Fibroblast of skin of scalp (primary cell): ENCODE measurements at places on chromosomes 7 and 10.

DNA sequence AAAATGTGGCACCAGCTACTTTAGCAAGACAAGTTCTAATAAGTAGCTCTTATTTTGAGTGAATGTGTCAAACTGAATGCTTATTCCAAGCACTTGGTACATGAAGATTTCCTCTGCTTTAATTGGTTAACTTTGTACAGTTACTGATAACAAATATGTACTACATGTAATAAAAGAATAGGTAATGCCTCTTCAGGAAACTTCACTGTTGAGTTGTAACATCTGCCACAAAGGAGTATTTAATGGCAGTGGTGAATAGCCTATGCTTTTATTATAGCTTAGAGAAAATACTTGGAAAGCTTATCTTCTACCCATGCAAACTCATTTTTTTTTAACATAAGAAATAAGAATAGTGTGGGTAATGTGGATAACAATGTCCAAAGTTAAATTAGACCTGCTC lies 82.6 kb downstream of the CYP51A1 start:
- no peak for DNase-seq

DNA sequence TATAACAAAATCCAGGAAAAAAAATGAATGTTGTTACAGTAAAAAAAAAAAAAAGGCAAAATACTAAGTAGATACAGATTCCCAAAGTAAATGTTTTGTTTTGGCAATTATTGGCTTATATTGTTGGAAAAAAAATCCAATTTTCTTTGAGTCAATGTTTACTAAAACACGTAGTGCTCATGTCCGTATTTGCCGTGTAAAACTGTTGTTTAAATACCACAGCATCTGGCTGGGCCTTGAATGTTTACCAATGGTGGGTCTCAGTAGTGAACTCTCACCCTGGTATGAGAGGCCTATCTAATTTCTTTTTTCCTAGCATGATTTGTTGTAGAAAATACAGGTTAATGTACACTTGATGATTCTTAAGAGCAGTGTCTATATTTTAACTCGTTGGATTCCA lies 41.4 kb upstream of the SLC26A5 start:
- DNase-seq = no peak

DNA sequence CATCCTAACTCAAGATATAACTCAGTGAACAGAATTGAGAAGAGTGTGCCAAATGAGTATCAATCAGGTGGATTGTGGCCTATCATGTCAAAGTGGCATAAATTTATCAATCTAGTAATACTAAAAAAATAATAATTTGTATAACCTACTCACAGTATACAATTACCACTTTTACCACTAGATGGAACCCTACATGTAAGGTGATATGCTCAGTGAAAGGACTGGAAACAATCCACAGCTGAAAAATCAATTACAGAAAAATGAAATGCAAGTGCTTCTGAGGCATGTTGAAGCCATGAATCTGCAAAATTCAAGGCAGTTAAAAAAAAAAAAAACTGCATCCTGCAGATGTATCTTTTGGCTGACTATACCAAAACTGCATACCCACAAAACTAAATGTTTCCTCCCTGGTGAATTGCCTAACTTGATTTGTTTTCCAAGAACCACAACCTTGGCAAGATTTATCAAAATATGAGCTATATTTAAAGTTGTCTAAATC lies 13.9 kb downstream of the ARHGAP19 start:
- DNase-seq = peak; percentile 89

DNA sequence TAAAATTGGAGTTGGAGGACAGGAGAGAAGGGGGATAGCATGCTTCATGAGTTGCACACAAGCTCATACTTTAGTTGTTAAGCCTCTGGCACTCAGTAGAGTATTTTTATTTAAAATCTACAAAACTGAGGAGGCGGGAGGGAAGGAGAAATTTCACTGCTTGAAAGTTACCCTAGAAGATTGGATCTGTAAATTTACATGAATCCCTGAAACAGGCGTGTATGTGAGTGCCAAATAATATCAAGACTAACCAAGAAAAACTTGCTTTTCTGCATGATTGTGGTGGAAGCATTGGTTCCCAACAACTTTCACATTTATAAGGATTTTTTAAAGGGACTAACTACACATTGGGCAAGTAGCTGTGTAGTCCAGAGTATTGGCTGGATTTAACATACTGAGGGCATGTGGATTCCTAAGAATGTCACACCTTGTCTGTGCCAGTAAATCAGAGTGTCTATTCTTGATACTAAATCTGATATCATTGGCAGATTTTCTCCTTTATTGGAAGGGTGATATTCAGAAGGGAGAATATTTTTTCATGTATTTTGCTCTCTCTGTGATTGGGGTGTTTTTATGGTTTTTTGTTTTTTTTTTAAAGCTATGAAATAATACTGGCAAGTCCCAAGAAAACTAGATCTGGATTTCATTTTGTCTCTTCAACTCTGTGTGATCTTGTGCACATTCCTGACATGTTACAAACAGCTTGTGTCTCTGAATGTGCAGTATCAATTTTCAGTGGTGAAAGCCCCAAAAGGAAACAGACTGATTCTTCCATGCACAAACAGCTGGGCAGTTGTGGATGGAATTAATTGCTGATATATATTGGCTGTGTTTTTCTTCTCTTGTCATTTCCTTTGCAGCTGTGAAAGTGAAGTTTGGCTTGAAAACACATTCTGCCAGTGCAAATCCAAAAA lies 67.2 kb downstream of the ADD3 start:
- peak; percentile 94 for DNase-seq

DNA sequence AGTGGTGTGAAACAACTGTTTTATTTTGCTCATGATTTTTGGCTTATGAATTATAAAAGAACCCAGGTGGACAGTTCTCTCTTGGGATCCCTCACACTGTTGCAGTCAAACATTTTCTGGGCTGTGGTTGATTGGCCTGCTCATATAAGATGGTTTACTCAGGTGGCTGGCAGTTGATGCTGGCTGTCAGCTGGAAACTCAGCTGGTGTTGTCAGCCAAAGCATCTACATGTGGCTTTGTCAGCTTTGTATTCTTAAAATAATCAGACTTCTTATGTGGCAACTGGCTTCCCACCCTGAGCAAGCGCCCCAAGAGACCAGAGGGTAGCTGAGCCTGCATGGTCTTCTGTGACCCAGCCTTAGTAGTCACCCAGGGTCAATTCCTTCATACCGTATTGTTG lies 534.7 kb downstream of the NRG3 start:
- no peak for DNase-seq

- DNase-seq = no peak
Measured at GRCh38 chr10:34024282-34024681, 689.8 kb upstream of the NRP1 start.

GRCh38 chr7:102079140-102080018 lies 207.3 kb upstream of the SH2B2 start:
- no peak for DNase-seq

GRCh38 chr10:35726846-35727245 lies 84.8 kb upstream of the FZD8 start:
- DNase-seq = no peak

DNA sequence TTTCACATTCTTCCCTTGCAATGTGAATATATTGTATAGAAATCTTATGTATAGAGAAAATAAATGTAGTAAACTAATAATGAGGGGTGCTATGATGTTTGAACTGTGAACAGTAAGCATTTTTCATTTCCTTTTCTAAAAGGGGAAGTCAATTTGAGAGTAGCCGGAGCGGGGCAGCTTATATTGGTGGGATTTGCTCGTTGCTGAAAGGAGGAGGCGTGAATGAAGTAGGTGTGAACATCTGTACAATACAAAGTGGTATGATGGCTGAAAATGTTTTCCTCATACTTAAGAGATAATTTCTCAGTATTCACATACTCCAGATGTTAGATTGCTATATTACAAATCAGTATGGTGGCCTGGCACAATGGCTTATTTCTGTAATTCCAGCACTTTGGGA lies 87.1 kb downstream of the SRI start:
- no peak for DNase-seq

- DNase-seq = no peak
Measured at GRCh38 chr10:16570731-16571130, 49.1 kb upstream of the C1QL3 start.

DNA sequence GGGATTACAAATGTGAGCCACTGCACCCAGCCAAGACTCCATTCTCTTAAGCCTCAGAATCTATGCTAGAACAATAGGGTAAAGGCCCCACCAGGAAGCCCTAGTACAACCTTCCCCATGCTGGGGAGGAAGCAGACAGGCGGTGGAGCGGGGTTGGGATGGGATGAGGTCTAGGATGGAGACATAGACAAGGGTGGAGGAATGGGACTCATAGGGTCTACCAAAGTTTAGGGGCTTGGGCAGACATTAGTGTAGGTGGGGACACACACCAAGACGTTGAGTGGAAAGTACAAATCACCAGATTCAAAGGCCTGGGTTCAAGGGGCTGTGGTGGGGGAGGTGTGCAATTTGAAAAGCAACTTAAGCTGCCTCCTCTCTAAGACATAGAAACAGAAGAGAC lies 19.3 kb downstream of the PRSS2 start:
- no peak for DNase-seq

DNA sequence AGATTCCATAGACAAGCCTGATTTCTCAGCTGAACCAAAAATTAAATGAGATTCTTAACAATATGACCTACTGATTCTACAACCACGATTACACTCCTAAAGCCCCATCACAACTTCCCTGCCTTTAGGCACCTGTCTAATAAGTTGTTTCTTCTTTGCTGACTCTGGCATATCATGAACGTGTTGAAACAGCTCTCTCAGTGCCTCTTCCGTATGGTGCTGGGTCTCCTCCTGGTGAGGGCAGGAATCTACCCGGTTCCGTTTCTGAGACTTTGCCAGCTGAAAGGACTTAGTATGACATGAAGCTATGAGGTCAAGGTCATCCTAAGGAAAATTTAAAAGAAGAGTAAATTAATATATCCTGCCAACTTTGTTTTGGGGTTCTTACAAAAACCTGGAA lies 48.6 kb downstream of the ARHGAP19 start:
- no peak for DNase-seq

DNA sequence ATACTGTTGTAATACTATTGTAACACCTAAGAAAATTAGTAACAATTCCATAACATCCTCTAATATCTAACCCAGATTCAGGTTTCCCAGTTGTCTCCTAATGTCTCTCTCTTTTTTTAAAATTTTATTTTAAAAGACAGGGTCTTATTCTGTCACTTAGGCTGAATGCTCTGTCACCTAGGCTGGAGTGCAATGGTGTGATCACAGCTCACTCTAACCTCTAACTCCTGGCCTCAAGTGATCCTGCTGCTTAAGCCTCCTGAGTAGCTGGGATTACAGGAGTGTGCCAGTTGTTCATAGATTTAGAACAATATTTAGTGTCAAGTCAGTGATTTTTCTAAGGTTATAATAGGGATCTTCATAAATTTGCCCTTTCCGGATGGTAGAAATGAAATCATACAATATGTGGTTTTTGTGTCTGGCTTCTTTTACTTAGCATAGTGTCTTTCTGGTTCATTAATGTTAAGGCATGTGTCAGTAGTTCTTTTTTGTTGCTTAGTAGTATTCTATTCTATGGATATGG lies 14.7 kb downstream of the RALA start:
- DNase-seq = no peak

DNA sequence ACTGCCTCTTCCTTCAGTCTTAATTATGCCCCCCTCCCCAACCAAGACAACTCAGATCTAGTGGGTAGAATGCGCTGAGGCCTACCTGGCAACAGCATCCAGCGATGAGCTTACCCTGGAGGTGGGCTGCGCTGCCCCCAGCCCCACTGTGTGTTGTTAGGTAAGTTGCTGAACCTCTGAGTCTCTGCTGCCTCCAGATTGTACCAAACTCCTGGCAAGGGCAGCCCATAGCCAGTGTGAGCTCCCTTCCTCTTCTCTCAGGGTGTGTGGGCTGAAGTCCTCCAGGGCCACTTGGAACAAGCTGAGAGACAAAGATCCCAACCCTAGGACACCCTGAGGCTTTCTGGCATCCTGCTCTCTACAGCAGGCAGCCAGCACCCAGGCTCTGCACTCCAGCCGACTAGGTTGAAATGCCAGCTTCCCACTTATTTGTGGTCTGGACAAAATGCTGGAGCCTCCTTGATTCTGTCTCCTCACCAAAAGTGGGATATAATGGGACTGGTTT lies 135.3 kb downstream of the ARHGAP22 start:
- DNase-seq = no peak

DNA sequence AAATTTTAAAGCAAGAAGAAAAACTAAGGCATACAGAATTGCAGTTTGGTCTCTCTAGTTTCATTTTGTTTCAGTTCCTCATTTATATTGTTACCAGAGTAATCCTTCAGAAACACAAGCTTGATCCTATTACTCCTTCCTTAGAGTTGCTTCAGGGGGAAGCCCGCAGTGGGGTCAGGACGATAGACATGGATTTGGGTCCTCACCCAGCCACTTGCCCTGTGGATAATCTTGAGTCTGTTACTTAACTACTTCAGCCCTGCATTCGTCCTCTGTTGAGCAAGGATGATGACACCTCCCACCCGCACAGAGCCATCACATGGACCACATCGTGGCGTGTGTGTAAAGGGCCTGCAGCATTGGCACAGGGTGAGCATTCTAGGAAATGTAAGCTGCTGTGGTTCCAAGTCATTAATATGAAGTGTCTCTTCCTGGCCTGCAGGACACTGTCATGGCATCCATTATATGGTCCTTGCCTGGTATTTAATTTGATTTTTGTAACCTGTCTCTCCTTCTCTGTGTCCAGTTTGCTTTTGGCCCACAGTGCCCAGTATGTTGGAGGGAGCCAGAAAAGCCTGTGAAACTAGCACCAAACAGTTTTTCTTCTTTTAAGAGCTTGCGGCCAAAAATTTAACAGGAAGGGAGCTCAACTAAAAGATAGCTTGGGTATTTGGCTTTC lies 111.2 kb downstream of the EEPD1 start:
- DNase-seq = no peak

DNA sequence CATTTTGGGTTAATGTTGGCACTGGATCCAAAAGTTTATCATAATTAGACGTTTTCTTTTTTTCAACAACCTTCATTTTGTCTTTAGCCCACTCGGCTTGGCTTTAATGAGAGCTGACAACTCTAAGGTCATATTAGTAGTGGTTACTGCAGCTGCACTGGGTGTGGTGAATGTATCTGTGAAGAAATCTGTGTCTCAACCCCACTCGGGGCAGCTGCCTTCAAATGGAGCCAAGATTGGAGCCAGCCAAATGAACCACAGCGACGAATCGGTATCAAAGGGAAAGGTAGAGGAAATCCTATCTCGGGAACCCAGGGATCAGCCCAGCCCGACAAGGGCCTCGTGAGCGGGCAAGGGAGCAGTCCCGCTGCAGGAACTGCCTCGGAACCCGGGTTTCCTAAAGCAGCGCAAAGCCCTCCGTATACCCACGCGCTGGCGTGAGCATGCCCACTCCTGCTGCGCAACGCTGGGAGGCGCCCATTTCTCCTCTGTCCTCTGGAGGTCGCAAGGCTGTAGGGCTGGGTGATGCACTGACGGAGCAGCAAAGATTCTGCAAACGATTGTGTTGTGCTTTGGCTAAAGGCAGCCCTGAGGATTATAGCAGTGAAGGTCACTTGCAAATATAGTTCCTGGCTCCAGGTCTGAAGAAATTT lies 98.7 kb upstream of the MBL2 start:
- no peak for DNase-seq

DNA sequence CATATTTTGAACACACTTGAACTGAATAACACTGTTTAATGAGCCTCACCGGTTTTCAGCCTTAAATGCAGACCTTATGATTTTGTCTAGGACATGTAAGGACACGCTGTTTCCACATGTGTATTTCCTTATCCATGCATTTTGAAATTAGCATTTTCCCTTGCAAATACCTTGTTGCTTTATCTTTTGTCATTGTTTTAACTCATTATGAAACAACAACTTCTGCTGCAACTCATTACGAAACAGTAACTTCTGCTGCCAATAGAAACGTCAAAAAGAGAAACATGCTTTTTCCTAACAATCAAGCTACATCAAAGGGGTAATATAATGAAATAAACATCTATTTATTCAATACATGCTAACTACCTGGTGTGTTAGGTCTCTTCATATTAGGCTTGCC lies 322.0 kb downstream of the AGMO start:
- no peak for DNase-seq
